ENCODE measurements at places on chromosomes 16 and 17. TPM values are rescaled to one million over a fixed set of nuclear protein-coding genes. Genes with fewer than 3 reads are reported as not detected.

The HSDL1 gene
- 211 TPM for polyA plus RNA-seq

The HSPB9 gene
- polyA plus RNA-seq, result not detected

The SLC52A1 gene
- polyA plus RNA-seq, result not detected

The OTOA gene
- polyA plus RNA-seq, result 1.3 TPM

The ZNF668 gene
- 21.3 TPM for polyA plus RNA-seq

The TP53TG3B gene
- polyA plus RNA-seq, result not detected

The PYY gene
- polyA plus RNA-seq, result not detected

The TUBB3 gene
- 2,442 TPM for polyA plus RNA-seq

The KRT34 gene
- polyA plus RNA-seq, result not detected

The RNF112 gene
- polyA plus RNA-seq, result 33.3 TPM

The CTRL gene
- polyA plus RNA-seq, result 3.2 TPM

The NEUROD2 gene
- polyA plus RNA-seq, result not detected

The TRPV3 gene
- 0.19 TPM for polyA plus RNA-seq

The DPEP1 gene
- 0.96 TPM for polyA plus RNA-seq

The KRTAP9-6 gene
- polyA plus RNA-seq, result not detected

The TOX3 gene
- 2.8 TPM for polyA plus RNA-seq

The CA5A gene
- polyA plus RNA-seq, result not detected

The FOXC2 gene
- not detected for polyA plus RNA-seq

The ZNF75A gene
- polyA plus RNA-seq, result 58.3 TPM

The MSRB1 gene
- polyA plus RNA-seq, result 6.0 TPM

The HSD11B2 gene
- 2.8 TPM for polyA plus RNA-seq

The PLCG2 gene
- polyA plus RNA-seq, result 0.08 TPM

The IL17C gene
- not detected for polyA plus RNA-seq

The XAF1 gene
- not detected for polyA plus RNA-seq

The DUSP14 gene
- polyA plus RNA-seq, result 19.7 TPM

The KRT16 gene
- polyA plus RNA-seq, result not detected

The ECI1 gene
- polyA plus RNA-seq, result 33.1 TPM

The SCPEP1 gene
- 2.6 TPM for polyA plus RNA-seq

The MTSS2 gene
- 22.4 TPM for polyA plus RNA-seq

The WSCD1 gene
- polyA plus RNA-seq, result 9.3 TPM

The MT1G gene
- not detected for polyA plus RNA-seq

The FKBP10 gene
- polyA plus RNA-seq, result 3.5 TPM

The OR3A3 gene
- not detected for polyA plus RNA-seq

The KCNH4 gene
- 0.78 TPM for polyA plus RNA-seq

Data from neural cell (in vitro differentiated cells).